Stimulated activated CD4-positive, alpha-beta T cell treated with anti-CD3 and anti-CD28 coated beads, Interleukin-4, amount 100 ng/mL, for 24 hours (primary cell): ENCODE measurements at places on chromosomes 13 and 19.
A peak's percentile ranks its signal among the peaks of the same experiment; 100 is the strongest.

DNA sequence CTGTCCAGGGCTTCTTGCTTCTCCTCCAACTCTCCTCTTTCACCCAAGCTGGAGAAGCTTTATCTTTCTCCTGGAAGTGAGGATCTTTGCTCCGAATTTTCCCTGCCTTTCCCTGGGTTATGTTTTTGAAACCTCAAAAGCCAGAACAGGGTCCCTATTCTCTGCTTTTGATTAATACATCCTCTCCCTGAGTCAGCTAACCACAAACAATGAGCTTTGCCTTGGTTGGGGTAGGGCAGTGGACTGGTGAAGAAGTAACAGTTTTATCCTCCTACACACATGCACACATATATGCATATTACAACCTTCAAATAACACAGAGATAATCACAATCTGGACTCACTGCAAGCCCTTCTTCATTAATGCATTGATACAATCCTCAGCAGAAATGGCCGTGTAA, 44.6 kb downstream of the DLEU7 start:
- no peak for DNase-seq

GRCh38 chr19:40464059-40465024, 1.2 kb downstream of the BLVRB start:
- DNase-seq = peak; percentile 80

- no peak for DNase-seq
These were observed 10.5 kb upstream of the ZNF536 start for GRCh38 chr19:30361721-30362120.

DNA sequence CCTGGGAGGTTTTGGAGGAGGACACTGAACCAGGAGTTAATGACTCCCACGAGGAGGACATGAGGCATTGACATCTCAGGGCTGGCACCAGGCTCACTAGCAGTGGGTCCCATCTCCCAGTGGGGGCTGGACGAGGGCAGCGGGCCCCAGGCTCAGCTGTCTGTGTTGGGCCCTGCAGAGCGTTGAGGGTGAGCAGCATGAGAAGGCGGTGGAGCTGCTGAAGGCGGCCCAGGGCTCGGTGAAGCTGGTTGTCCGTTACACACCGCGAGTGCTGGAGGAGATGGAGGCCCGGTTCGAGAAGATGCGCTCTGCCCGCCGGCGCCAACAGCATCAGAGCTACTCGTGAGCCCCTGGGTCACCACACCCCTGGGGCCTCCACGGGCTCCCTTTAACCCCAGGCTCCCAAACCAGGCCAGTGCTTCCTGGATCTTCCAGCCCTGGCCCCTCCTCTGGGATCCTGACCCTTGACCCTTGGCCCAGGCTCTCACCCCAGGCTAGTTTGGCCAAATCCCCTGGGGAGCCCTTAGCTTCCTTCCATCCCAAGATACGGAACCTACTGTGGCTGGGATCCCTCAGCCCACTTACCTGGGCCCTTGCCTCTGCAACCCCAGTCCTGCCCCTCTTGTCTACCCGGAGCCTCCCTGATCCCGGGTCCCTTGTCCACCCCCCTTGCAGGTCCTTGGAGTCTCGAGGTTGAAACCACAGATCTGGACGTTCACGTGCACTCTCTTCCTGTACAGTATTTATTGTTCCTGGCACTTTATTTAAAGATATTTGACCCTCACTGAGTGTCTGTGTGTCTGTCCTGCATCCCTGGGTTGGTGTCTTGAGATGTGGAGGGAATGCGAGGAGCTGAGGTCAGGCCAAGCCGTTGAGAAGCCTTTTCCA, 1.0 kb downstream of the C19orf73 start:
- DNase-seq = no peak

DNA sequence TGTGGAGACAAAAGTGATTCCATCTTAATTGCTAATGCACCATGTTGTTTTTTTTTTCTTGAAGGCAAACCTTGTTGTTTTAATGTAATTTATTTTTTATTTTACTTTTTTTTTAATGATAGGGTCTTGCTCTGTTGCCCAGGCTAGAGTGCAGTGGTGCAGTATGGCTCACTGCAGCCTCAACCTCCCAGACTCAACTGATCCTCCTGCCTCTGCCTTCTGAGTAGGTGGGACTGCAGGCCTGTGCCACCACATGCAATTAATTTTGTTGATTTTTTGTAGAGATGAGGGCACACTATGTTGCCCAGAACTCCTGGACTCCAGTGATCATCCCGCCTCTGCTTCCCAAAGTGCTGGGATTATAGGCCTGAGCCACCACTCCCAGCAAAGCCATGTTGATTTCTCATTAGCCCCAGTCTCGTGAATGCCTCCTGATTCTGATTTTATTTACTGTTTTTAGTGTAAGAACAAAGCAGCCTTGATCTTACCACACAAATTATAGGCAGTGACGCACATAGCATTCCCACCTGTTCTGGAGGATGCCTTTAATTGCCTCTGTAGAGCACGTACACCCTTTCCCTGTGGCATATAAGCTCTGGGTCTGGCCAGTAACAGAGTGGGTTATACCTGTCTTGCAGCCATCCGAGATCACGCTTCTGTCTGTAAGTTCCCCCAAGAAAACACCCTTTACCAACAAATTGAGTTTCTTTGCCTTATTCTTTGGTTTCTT, 150.4 kb downstream of the GGACT start:
- DNase-seq = no peak

- no peak for DNase-seq
These were observed 6.4 kb downstream of the LATS2 start for GRCh38 chr13:21055016-21055415.

DNA sequence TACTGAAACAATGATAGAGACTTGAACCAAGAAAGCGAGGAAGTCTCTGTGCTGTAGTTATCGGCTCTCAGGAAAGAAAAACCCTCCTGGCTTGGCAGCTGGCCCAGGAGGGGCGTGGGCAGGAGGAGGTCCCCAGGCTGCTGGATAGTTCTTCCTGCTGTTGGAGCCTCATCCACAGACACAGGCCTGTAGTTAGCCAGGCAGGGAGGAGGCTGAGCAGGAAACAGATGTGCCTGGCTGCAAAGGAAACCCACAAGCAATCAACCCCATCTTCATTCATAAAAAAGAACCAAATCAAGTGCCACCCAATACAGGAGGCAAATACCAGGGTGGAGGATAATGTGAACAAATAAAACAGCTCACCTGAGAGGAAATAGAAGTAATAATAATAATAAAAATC, 86.2 kb downstream of the IRS2 start:
- no peak for DNase-seq

DNA sequence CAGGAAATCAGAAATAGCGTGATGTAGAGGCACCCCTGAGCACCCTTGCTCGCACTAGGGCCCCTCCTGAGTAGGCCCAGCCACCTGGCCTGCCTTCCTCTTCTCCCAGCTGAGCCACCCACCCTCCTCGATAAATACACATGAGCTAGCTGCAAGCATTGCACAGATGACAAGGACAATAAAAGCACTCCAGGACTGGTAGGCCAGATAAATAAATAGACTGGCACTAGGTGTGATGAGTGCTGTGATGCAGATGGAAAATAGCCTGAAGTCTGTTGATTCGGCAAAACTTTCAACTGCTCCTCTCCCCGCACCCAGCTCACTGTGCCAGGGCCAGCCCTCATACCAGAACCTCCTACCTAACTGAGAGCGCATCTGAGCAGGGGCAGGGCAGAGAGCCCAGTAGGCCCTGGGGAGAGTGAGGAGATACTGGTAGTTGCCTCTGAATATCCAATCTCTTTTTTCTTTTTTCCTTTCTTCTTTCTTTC, 54.5 kb upstream of the GPI start:
- DNase-seq = no peak

- DNase-seq = no peak
These were observed 830.2 kb upstream of the SPRY2 start for GRCh38 chr13:81171065-81171647.

DNA sequence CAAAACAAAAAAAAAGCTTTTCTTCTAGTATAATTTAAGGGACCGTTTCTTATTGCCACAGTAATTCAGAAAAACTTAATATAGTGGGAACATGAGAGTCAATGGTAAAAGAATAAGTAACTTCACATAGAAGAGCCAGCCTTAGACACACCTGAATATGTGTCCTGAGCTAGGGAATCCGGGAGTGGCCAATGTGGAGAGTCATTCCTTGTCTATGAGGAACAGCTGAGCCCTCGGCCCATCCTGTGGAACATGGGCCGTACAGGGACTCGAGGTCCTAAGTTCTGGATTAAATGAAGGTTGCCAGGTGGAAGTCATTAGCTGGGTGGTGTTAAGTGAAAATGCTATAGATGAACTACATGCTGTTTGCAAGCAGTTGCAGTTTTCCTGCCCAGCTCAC, 32.2 kb downstream of the EFNB2 start:
- DNase-seq = no peak

GRCh38 chr19:4389511-4390016, 10.8 kb downstream of the SH3GL1 start:
- no peak for DNase-seq

- DNase-seq = no peak
These were observed 456.4 kb downstream of the FGF14 start for GRCh38 chr13:101945435-101945834.

DNA sequence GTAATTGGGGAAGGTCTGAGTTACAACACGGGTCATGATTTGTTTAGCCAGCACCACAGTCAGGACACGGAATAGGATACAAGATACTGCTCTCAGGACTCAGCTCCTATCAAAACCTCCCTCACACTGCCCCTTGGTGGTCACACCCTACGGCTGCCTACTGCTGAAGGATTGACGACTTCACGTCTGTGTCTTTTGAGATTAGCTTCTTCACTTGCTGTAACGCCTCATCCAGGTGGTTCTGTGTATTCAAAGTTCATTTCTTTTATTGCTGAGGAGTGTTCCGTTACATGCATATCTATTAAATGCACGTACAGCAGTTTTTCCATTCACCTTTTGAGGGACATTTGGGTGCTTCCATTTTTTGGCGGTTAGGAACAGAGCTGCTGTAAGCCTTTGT, 46.3 kb downstream of the URI1 start:
- DNase-seq = no peak

- DNase-seq = no peak
These were observed 10.8 kb downstream of the FFAR2 start for GRCh38 chr19:35458731-35459391.

DNA sequence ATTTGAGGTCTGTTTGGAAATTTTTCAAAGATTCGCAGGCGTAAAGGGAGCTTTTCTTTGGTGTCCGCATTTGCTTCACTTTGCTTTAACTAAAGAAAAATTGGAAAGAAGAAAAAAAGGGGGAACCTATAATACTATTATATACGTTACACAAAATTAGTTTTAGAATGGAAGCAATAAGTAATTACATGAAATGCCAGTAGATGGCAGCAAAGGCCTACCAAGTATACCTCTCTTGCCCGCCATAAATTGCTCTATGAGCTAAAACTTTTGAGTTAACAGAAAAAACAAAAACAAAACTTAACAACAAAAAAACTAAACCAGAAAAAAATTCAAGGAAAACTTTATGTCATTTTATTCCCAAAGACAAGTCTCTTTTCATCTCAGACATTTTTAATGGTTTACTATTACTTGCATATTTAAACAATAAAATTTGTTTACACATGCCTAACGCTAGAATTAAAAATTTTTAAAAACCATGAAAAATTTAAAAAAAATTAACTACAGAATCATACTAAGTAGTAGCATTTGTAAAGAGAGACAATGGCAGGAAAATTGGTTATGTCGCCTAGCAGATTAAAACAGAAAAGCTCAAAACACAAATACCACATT, 271.4 kb downstream of the NALCN start:
- peak; percentile 27 for DNase-seq

DNA sequence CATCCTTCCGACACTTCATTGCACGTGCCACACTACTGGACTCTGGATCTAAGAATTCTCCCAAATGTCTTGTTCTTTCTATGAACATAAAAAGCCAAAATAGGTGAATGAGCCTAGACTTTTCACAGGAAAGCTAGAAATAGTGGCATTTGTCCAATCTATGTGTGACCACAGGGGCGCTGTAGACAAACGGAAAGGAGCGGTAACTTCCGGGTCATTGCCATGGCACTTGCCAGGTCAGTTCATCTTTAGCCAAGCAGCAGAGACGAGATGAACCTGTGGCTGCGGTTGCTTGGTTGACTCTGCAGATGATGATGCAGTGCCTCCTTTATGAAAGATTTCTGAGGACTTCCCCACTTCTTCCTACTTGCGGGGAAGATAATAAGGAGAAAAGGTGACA, 65.6 kb downstream of the ADGRE1 start:
- no peak for DNase-seq

DNA sequence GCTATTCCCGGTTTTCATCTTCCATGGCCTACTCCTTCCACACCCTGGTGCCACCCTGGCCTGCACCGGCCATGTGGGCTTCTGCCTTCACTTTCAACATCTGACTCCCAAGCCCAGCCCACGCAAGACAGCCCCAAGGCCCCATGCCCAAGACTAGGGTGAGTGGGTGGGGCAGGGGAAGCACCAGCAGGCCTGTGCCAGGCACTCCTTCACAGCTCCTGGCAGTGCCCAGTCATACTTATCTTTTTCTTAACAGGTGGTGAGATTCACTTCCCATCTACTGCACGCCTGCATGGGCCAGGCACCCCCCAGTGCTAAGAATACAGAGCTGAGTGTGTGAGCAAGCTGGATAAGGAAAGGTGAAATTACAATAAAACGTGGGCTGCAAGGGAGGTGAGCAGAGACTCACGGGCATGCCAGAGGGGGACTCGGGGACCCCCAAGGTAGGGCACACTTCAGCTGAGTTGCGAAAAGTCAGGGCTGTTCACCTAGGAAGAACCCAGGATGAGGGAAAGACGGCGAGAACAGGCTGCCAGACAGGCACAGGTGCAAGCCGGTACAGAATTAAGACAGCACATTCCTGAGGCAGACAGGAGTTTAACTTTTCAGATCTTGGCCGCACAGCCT, 55.7 kb downstream of the COL4A1 start:
- DNase-seq = no peak

GRCh38 chr13:24763596-24764275, at the start of gene RNF17:
Gene RNF17 (plus strand): TSS chr13:24764169. CDS start chr13:24764204, 35 bp downstream.
- no peak for DNase-seq

GRCh38 chr19:16795731-16796130, 33.5 kb upstream of the SIN3B start:
- DNase-seq = no peak

DNA sequence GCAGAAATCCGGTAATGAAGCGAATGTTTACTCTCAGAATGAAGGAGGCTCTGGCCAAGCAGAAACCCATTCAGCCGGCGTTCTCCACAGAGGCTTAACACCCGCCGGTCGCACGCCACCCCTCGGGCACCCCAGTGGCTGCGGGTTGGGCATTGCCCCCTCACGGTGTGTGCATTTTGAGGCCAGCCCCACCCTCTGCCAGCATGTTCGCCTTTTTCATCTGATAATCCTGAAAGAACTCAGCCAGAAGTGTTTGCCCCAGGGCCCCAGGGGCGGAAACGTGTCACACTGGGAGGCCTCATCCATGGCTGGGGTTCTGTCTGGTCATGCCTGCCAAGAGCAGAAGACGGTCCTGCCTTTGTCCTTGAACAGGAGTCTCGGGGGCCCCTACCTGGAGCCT, 34.2 kb downstream of the COMP start:
- no peak for DNase-seq

GRCh38 chr19:44303320-44303719, 1.5 kb downstream of the ZNF235 start:
- DNase-seq = no peak
